ENCODE measurements at places on chromosomes 13 and 19.

DNA sequence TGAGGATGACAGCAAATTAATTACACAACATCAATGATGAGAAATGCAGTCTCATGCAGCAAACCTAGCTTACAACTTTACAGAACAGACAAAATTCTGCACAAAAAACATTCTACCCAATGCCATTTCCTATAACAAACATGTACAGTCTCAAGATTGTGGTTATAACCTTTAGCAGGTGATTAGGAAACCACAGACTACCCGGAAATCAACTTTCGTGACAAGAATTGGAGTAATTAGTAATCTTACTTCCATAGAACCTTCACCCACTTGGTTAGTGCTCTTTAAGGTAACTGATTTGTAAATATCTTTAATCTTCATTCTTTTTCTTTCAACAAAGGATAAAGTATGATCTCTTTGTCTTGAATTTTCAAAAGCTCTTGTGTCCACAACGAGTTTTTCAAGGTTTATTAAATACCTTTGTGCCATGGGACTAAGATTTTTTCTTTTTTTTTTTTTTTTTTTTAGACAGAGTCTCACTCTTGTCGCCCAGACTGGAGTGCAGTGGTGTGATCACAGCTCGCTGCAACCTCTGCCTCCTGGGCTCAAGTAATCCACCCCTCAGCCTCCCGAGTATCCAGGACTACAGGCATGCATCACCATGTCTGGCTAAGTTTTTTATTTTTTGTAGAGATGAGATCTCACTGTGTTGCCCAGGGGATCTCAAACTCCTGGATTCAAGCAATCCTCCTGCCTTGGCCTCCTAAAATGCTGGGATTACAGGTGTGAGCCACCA, 78.8 kb downstream of the MAP4K1 start:
- DNase-seq: no peak

DNA sequence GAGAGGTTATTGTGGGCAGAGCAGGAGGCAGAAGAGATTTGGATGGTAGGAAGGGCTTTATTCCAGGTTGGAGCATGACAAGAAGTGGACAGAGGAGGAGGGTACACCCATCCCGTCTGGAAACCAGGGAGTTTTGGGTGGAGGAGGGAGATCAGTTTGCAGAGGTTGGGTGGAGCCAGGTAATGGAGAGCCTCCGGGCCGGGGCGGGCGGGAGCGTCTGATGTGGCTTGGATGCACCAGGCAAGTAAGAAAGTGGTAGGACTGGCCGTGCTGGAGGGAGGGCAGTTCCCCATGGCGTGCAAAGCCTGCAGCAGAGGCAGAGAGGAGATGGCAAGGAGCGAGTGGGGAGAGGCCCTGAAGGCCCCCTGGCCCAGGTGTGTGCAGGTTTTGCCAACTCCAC, 10.9 kb downstream of the IGFLR1 start:
- DNase-seq: no peak

GRCh38 chr13:49319551-49319950, 71.8 kb downstream of the CDADC1 start:
- no peak for DNase-seq

- DNase-seq: no peak
Measured at GRCh38 chr13:36090592-36090991, 40.6 kb downstream of the DCLK1 start.

DNA sequence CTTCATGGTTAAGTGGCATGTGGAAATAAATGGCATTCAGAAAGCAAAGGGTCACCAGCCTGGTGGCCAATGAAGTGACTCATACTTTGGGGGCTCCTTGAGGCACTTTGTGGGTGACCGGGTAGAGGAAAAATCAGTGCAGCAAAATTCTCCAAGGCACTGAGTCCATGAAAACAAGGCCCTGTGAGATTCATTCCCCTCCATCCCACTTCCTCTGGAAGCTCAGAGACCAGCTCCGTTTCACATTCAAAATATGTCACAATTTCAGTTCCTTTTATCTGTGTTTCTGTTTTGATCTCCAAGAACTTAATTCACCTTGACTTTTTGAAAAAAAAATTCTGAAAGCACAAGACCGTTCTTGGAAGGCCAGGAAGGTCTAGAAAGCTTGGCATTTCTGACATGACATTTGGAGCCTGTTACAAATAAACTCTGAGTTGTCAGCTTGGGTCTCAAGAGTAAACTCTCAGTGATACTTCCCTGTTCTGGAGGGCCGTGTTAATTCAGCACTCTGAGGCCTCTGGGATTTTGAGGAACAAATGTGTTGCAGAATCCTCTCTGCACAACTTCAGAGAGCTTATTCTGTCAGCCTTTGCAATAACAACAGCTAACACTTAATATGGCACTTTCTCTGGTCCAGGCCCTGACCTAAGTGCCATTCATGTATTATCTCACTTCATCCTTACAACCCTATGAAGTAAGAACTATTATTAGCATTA, 6.8 kb downstream of the CYSLTR2 start:
- DNase-seq: no peak

- no peak for DNase-seq
Measured at GRCh38 chr13:24263632-24264031, 45.7 kb upstream of the C1QTNF9 start.

- peak; percentile 67 for DNase-seq
Measured at GRCh38 chr19:49301165-49301865, 23.7 kb downstream of the SLC6A16 start.

DNA sequence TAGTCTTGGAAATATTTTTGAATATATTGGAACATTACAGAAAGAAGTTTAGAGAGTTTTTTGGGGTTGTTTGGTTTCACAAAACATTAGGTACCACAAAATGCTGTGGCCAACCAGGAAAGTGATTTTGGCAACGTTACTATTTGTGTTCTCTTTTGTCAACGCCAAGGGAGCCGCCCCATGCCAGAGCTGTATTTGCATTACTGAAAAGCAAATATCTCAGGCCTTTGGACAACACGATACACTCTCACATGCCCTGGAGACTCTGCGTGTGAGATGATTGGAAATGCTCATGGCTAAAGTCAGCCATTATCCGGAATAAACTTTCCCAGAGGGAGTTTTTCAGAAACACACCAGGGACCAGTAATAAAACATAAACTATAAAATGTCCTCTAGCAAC, 324.6 kb downstream of the SHISA2 start:
- no peak for DNase-seq

DNA sequence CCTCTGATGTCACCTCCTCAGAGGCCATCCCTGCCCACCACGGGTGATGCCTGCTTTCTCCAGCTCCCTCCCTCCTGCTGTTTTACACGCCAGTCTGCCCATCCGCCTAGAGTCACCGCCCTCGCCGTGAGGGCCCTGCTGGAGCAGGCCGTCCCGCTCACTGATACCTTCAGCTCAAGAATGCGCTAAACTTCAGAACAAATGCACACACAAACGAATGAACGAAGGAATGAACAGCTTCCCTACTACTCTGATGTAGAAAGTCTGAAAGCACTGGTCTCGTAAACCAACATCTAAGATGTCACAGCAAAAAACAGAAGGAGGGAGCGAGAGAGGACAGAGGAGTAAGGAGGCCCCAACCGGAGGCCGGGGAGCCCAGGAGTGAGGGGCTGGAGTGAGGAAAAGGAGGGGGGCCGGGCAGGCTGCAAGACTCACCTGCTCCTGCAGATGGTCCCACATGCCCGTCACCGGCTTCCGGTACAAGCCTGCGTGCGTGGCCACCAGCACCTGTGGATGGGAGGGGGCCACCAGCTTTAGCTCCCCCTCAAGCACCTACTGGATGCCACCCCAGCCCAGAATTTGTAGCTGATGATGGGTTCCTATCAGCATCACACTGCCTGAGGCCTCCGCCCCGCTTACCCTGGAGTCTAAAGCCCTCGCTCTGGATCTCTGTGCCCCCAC, 4.0 kb downstream of the PNKP start:
- DNase-seq: peak; percentile 29

- peak; percentile 87 for DNase-seq
Measured at GRCh38 chr19:18762125-18763023, 28.7 kb downstream of the COMP start.

DNA sequence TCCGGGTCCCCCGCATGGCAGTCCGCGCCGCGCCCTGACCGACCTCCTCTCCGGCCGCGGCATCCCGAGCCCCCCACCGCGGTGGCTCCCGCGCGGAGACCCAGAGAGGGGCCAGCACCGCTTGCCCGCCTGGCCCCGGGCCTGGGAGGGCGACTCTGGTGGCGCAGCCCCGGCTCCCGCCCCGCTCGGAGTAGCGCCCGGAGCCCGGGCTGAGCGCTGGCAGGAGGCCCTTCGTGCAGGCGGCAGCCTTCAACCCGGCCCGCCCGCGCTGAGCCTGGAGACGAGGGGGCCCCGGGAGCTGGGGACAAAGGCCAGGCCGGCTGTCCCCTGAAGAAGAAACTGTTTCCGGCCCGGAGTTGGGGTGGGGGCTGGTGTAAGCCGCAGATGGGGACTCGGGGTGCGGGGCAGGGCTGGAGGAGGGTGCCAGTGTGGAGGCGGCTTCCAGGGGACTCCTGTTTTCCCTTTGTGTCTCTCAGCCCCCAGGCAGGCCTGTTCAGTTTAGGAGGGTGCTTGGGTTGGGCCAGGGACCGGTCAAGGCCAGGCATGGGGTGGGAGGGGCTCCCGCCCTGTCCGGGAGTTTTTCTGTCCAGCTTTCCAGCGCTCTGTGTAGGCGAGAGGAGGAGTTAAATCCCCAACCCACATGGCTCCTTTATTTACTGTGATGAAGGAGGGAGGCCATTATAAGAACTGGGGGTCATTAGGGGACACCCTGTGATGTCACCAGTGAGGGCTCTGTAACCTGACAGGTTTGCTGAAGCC, 935 bp downstream of the LRP3 start:
- DNase-seq: peak; percentile 82

GRCh38 chr19:33697766-33698165, 76.0 kb downstream of the CHST8 start:
- no peak for DNase-seq

DNA sequence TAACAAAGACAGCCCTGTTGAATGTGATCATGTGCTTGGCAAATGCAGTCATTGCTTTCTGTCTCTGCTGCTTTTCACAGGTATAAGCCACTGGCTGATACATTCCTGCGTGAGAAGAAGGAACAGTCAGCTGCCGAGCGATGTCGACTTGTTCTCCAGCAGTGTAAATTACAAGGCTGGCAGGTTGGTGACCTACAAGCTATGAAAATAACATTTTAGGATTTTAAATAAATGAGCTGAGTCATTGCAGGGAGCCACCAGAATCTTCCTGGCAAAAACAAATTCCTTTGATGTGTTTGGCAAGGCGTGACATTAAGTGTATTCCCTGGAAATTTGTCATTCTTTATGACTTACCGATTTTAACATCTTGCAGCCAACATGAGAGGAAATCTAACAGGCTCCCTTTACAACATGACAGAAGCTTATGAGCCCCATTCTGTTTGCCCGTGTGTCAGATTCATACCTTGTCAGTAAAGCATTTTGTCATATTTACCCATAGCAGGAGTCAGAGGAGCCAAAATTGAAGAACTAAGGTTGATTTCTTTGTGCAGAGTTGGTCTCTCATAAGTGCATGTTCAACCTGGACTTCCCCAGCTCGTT, 471.4 kb downstream of the MYO16 start:
- no peak for DNase-seq

- DNase-seq: no peak
Measured at GRCh38 chr13:100240109-100240779, 151.4 kb downstream of the PCCA start.

DNA sequence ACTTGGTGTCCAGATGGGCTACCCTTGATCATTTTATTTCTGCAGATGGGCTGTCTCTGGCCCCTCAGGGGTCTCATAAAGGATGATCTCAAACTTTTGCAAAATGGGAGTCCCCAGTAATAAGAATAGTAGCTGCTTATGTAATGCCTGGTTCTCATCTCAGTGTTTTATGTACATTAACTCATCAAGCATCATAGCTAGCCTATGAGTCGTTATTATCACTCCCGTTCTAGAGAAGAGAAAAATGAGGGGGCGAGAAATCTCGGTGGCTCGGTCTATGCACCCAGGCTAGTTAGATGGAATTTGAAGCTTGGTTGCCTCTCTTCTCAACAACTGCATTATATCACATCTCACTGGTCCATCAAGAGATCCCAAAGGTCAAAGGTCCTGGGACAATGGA, 3.4 kb downstream of the CACNG6 start:
- DNase-seq: no peak

GRCh38 chr19:32719611-32720059, at the start of gene TDRD12:
TSS of gene TDRD12 (plus strand) at chr19:32719767. CDS start at chr19:32720073, 306 bp downstream.
- no peak for DNase-seq

- no peak for DNase-seq
Measured at GRCh38 chr13:32407854-32408253, 20.1 kb downstream of the N4BP2L1 start.

GRCh38 chr13:49084961-49085360, 109.2 kb downstream of the FNDC3A start:
- no peak for DNase-seq

DNA sequence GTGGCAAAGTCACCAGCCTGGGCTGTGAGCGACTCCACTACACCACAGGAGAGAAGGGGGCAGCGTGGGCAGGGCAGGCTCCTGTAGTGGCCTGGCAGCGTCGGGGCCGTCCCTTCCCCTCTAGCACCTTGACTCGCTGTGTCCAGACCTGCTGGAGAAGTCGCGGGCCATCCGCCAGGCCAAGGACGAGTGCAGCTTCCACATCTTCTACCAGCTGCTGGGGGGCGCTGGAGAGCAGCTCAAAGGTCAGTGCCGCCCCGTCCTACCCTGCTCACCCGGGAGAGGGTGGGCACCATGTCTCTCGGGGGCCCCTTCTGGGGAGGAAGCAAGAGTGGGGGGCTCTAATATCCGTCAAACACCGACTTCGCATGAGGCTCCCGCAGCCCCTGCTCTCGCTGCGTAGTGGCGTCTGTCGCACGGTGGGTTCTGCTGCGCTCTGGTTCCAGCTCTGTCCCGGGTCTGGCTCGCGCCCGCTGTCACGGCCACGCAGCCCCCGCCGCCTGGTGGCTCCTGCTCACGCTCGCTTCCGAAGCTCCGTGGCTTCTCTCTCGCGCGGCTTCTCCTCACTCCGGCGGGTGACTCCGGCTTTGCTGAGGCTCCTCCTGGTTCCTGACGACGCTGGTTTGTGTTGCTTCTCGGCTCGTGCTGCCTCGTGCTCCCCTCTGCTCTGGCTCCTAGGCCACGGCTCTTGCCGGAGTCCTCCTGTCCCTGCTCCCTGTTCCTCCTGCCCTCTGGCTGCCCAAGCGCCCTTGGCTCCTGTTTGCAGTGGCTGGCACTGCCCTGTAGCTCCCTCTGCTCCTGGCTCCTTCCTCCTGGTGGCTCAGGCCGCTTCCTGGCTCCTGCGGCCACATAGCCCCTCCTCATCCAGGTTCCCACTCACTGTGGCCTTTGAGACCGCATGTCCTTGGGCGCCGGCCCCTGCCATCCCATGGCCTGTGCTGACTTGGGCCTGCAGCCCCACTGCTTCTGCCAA, 27.2 kb downstream of the MYH14 start:
- no peak for DNase-seq

DNA sequence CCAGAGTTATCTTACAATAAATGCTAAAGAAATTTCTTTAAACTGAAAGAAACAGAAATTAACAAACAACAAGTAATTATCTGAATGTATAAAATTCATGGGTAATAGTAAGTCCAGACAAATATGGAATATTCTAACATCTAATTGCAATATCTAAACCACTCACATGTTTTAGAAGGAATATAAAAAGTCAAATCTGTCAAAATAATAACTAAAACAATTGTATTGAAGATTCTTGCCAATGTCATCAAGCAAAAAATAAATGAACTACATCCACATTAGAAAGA, 942.9 kb upstream of the PCDH20 start:
- DNase-seq: no peak

Data from adrenal gland (tissue), 19 donors.